Stimulated activated CD8-positive, alpha-beta memory T cell treated with anti-CD3 and anti-CD28 coated beads, Interleukin-4, amount 100 ng/mL, for 4 hours (primary cell): ENCODE measurements at places on chromosomes 1 and 21.

- no peak for DNase-seq
These were observed 55.3 kb downstream of the MRPS6 start for GRCh38 chr21:34128674-34129038.

- DNase-seq = no peak
These were observed 29.1 kb upstream of the SLC16A1 start for GRCh38 chr1:112985123-112985522.

DNA sequence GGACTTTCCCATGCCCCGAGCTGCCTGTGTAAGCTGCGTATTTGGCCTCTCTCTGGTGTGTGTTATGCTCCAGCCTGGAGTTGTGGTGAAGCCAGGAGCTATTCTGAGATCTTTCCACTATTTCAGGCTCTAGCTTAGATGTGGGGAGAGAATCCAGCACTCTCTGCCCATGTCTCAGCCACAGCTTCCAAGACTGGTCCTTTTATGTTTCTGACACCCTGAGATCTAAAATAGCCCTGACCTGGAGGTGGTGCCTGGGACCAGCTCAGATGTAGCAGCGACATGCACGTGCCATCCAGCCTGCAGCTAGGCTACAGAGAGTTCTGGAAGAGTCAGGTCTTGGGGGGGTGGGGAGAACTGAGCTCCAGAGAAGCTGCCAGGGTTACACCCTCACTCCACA, 76.5 kb downstream of the TENT5C start:
- no peak for DNase-seq

GRCh38 chr21:33374450-33375096, 28.6 kb upstream of the IFNGR2 start:
- no peak for DNase-seq

DNA sequence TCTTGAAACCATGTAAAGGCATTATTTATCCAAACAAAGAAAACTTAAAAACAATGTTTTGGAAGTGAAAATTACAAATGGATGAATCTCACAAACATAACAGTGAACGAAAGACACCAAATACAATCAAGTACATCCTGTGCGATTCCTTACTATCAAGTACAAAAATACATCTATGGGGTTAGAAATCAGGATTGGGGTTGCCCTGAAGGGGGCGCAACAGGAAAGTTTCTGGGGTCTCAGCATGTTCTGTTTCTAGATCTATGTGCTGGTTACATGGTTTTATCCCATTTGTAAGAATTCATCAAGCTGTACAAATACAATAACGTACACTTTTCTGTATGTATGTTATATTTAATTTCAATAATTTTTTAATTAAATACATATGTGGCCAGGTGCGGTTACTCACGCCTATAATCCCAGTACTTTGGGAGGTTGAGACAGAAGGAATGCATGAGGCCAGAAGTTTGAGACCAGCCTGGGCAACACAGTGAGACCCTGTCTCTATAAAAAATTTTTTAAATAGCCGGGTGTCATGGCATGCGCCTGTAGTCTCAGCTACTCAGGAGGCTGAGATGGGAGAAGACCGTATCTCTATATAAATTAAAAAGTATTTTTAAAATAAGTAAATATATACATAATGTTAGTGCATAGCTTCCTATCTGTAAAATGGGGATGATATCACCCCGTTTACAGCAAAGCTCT, 121.5 kb upstream of the SOD1 start:
- DNase-seq = no peak

DNA sequence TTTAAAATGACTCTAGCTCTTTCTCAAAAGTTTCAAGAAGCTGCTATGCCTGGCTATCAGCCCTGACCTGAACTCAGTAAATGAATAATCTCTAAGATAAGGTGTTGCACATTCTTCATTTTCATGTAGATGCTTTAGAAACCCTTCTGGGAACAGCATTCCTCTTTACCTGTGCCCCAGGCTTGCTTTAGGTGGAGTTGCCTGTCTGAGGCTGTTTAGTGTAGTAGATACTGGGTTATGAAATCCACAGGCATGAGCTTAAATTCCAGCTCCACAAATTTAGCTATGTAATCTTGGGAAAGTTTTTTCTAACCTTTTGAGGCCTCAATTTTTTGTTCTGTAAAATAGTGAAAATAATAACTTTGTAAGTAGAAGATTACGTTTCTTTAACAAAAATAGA, 41.6 kb downstream of the ATP6V1G3 start:
- DNase-seq = no peak

GRCh38 chr1:12012560-12013316, 6.6 kb upstream of the MIIP start:
- DNase-seq = no peak

- DNase-seq = no peak
These were observed 5.6 kb downstream of the OSBPL9 start for GRCh38 chr1:51622455-51622913.

DNA sequence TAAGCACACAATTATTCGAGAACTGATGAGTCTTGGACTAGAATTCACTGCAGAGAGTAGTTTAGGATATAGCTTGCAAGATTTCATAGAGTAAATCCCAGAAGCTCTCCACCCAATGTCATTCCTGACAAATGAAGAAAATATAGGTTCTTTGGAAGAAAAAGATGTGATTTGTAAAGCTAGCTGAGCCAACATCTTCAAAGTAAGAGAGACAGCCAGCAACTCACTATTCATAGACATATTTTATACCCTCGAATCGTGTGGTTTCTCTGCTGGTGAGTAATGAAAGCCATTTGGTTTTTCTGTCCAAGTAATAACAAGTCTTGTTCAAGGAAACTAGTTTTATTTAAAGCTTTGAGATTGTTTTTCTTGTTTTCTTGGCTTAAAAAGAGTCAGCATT, 165.7 kb upstream of the SYT6 start:
- no peak for DNase-seq

DNA sequence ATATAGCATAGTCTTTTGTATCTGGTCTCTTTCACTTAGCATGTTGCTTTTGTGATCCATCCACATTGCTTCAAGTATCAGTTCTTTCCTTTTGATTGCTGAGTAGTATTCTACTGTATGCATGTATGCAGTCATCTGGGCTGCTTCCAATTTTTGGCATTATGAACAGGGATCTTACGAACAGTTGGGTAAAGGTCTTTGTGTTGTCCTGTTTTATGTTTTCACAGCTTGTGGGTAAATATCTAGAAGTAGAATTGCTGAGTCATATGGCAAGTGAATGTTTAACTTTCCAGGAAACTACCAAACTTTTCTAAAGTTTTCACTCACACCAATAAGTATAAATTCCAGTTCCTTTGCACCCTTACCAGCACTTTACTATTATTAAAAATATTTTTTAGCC, 60.9 kb downstream of the LHX4 start:
- no peak for DNase-seq

DNA sequence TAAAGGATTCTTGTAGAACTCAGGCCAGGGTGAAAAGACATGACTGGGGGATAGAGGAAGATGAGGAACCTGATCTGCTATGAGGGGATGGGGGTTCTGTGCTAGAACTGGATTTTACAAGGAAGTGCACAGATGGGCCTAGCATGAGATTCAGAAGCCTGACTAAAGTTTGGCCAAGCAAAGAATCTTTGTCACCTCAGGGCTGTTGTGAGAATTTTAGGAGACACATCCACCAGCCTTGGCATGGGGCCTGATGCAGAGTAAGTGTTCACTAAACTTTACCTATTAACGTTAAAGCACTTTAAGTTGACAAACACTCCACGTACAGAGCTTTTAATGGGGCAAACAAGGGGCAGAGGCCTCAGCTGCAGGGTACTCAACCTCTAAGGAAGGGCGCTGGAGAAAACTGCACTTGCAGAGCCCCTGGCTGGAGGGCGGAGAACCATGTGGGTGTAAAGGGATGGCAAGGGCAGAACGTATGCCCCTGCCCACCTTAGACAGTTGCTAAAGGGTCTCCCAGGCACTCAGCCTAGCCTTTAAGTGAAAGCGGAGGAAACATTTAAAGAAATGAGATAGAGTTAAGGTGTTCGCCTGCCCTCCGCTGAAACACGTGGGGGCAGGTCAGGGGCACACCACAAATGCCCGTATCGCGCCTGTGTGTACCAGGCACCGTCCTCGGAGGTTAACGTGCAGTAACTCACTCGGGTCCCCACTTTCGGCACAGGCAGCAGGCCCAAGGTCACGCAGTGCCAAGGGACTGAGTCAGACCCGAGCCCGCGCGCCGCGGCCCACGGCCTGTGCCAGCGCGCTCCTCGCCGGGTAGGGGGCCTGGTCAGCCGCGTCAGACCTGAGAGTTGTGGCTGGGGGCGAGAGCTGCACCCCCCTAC, 990 bp upstream of the MRPS6 start:
- DNase-seq = no peak

GRCh38 chr1:114492978-114493377, 18.0 kb downstream of the TRIM33 start:
- no peak for DNase-seq

DNA sequence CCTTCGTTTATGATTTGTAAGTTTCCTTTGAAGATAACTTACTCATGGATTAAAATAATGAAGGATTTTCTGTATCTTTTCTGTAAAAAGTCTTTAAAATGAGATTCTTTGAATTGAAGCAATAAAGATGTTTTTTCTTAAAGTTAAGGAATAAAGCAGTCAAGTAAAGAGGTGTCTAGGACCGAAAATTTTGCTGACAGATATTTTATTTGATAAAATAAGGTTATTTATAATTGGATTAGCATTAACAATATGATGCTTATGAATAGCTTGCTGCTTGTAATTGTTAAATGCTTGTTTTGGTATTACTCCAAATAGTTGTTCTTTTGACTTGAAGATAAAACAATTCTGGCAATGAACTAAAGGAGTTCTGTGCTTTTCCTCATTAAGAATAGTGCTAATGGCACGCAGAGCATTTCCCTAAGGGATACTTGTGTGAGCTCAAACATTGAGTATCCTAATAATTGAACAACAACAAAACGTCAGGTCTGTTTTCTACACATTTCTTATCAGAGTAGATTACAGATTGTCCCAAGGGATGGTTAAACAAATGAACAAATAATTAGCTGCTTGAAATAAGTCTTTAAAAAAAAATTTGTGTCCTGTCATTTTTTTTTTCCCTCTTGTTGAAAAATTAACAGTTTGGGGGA, 16.6 kb downstream of the TSNAX start:
- DNase-seq = no peak

- no peak for DNase-seq
These were observed 173.0 kb upstream of the UBE2U start for GRCh38 chr1:64030411-64030810.

DNA sequence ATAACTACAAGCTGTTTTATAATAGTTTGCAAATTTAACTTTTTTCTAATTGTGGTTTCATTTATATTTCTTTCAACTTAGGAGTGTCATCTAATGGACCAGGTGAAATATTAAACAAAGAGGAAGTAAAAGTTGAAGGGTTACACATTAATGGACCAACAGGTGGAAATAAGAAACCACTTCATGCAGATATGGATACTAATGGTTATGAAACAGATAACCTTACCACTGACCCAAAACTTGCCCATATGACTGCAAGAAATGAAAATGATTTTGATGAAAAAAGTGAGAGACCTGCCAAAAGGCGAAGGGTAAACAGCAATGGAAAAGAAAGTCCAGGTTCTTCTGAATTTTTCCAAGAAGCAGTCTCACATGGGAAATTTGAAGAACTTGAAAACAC, 59.7 kb downstream of the MIER1 start:
- no peak for DNase-seq
